ENCODE measurements at places on chromosomes 4 and X.

DNA sequence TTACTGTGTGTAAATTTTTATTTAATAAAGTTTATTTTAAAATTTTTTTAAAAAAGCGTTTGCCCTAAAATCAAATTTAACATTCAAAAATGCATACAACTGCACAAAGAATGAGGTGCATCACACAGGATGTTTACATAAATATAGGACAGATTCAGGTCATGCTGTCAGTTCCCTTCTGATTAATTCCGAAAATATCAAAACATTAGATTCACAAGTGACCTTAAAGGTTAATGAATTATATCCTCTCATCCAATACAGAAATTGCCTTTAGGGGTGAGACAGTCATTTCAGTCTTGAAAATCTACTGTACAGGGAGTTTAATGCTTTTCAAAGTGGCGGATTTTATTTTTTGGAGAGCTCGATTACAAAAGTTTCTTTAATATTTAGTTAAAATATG, 208.7 kb upstream of the FTHL17 start:
- DNase-seq, result no peak

- no peak for DNase-seq
Observed at GRCh38 chr4:38634047-38634759, 29.8 kb upstream of the KLF3 start.

GRCh38 chr4:62193761-62194160, 993.6 kb downstream of the ADGRL3 start:
- DNase-seq, result no peak

- DNase-seq, result no peak
Observed at GRCh38 chr4:135122457-135122856, 920.9 kb upstream of the PABPC4L start.

GRCh38 chrX:11100281-11101035, 10.7 kb upstream of the HCCS start:
- DNase-seq, result no peak

DNA sequence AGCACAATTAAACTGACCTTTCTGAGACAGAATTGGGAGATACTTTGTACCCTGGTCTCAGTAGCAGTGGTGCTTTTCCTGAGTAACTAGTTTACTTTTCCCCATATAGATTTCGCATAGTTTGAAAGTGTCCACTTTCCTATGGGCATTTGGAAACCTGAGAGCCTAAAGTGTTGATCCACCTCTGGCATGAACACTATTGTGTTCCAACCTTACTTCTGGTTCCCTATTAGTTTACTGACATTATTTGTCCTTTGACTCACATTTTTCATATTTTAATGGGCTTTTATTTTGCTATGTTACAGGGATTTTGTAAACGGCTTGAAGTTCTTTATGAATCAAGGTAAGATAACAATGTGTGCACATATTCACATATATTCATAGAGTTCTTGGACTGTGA, 103.7 kb downstream of the CBLL2 start:
- DNase-seq, result no peak

DNA sequence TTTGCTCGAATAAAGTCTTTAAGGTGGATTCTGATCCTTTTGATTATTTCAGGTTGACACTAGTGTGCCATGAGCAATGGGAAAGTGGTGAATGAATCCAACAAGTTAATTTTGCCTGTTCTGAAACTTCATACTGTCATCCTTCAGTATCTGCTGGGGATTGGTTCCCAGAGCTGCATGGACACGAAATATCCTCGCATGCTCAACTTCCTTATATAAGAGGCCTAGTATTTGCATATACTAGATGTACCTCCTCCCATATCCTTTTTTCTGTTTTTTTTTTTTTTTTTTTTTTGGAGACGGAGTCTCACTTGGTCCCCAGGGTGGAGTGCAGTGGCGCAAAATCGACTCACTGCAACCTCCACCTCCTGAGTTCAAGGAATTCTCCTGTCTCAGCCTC, 23.0 kb upstream of the PDS5A start:
- no peak for DNase-seq

DNA sequence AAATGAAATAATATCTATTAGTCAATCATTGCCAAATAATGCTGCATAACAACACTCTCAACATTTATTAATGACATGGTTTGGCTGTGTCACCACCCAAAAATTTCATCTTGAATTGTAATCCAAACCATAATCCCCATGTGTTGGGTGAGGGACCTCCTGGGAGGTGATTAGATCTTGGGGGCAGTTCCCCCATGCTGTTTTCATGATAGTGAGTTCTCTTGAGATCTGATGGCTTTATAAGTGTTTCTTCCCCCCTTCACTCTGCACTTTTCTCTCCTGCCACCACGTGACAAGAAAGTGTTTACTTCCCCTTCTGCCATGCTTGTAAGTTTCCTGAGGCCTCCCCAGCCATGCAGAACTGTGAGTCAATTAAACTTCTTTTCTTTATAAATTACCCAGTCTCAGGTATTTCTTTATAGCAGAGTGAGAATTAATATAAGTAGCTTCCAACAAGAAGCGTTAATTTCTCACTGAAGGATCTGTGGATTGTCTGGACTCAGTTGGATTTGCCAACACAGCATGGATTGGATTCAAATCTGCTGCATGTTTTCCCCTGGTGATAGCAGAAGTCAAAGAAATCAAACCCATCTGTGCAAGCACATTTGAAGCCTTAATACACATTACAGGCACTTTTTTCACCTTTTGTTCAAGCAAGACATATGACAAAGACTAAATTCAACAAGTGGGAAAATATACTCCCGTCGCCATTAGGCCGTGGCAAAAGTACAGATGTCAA, 216.6 kb downstream of the PDGFC start:
- no peak for DNase-seq

DNA sequence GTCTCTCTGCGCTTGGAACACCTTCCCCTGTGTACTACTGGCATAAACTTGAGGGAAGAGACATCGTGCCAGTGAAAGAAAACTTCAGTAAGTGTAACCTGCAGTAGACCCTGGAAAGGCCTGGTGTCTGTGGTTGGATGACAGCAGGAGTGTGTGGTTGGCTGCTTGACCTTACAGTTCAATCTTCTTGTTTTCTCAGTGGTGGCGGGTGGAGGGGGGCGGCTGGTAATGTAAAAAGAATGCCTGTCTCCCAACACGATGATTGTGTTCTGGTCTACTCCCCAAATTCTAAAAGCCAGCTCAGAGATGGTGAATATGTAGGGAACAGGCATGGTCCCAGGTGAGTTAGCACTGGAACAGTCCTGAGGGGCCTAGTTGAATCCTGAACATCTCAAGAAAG, 18.6 kb downstream of the PSMD10 start:
- DNase-seq, result no peak

DNA sequence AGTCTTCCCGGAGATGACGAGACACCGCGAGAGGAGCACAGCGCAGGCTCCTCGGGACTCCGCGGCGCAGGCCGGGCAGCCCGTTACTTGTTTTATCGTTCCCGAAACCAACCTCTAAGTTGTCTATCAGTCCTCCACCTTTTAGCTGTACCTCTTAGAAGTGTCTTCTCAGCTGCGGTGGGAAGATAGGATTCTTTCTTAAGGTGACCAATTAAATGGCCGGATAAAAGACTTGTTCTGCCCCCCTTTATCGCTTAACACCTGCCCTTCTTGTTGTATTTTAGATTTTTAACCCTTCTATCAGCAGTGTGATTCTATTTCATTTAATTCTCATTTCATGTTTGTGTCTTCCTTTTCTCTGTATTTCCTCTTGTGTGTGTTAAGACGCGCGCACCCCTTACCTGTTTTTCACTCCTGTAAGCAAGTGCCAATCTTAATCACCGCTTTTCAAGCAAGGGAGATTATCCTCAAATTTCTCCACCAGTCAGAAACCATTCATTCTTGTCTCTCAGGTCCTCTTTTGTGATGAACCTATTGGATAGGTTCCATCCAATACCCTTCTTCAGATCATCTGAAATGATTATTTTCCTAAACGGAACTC, at the start of gene SLC9B2:
TSS of gene SLC9B2 (minus strand) at position 15 of the 601 bp plus-strand sequence. CDS start 9,211 bp downstream, outside the sequence.
- no peak for DNase-seq

- DNase-seq, result no peak
Observed at GRCh38 chr4:186342582-186342981, 76.6 kb downstream of the F11 start.

DNA sequence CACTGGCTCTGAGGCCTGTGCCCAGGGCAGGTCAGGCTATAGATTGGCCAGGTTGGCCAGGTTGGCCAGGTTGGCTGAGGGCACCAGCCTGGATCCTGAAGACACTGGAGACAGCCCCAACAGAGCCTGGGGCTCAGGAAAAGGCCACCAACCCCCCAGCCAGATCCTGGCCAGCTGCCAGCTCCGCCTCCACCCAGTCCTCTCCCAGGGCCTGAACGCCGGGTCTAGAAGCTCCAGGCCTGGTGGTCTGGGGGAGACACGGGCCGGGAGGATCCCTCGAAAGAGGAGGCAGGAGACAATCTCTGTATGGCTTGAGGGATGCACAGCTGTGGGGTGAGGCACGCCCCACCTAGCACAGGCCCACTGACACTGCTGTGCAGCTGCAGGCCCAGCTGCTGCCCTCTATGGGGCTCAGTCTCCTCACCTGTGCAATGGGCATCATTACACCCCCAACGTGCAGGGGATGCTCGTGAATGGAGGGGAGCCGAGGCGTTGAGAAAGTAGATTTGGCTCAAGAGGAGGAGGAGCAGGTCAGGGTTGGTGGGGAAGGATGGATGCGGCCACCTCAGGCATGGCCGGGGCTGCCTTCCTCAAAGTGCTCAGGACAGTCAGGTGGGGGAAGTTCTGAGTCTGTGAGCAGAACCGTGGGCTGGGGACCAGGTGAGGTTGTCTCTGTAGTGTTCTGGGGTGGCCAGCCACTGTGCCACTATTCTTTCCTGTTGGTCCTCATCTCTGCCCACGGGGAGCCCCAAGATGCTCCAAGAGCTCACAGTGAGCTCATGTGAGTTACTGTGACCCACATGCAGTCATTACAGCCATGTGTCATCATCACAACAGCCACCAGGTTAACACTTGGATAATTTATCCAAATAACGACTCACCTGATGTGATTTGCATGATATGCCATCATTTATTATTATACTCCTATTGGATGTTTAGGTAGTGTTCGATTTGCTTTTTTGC, 10.8 kb upstream of the GAGE10 start:
- DNase-seq, result no peak

DNA sequence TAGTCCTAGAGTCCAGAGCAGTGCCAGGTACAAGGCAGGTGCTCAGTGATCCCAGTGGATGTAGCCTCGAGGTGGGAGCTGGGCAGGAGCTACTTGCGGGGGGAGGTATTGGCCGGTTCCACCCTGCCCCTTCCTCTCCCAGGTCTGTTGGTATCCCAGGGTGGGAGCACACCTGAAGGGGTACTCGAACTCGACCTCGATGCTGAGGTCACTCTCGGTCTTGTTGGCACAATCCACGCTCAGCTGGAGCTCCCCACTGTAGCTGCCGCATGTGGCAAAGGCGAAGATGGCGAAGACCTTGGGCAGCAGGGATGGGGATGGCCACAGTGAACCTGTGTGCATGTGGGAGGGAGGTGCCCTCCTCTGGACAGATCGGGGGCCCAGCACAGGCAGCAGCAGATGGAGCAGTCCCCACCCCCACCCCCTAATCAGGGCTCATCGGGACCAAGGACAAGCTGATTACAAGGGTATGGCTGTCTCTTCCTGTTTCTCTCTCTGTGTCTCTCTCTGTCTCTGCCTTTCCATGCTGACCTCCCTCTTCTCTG, 2.4 kb downstream of the SYP start:
- DNase-seq, result no peak

DNA sequence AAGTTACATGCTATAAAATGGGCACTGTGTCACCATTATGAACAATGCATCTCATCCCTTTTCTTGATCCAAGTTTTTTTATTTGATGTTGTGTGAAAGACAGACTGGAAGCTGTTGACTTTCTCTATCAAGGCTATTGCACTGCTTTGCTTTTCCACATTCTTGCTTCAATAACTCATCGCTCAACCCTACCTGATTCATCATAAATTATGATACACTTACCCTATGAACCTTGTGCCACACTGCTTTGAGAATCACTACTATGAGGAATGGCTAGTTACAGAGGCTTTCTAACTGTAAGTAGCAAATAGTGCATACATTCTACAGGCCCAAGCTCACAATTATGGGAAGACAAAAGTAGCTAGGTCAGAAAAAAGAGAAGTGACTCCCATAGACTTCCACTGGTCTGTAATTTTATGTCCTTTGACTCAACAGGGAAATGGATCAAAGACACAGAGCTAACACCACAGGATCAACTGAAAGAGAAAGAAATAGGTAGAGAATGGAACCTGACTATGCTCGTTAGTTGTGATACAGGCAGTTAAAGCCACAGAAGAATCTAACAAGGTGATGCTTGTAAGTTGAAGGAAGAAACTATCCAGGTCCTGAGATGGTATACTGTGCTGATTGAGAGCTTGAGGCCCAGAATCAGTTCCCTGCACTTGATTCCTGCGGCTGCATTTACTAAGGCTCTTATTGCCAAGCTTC, 163.5 kb downstream of the PPP3CA start:
- DNase-seq, result no peak

GRCh38 chr4:107709916-107710315, 10.1 kb downstream of the PAPSS1 start:
- DNase-seq, result no peak

GRCh38 chr4:2767046-2767704, 11.0 kb upstream of the TNIP2 start:
- no peak for DNase-seq

DNA sequence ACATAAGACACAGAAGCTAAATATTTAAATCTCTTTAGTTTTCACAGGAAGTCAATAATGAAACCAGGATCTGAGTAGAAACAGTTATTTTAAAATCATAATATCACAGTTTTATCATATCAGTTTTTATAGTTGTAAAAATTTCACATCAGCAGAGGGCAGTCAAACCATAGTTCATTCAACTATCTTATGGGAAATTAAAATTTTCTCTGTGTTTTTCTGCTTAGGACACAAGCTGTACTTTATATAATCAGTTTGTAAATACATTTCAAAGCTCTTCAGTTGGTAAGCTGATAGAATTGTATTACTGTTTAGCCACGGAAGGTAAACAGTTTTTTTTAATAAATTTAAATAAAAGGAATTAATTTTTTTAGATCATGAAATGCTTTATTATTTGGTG, 204.8 kb upstream of the NUDT6 start:
- DNase-seq, result no peak
